ENCODE measurements at places on chromosomes 1 and 21.

GRCh38 chr1:53763911-53764310 lies 24.9 kb upstream of the GLIS1 start:
- DNase-seq = no peak

- DNase-seq = no peak
Measured at GRCh38 chr1:3155056-3155925, 86.3 kb downstream of the PRDM16 start.

DNA sequence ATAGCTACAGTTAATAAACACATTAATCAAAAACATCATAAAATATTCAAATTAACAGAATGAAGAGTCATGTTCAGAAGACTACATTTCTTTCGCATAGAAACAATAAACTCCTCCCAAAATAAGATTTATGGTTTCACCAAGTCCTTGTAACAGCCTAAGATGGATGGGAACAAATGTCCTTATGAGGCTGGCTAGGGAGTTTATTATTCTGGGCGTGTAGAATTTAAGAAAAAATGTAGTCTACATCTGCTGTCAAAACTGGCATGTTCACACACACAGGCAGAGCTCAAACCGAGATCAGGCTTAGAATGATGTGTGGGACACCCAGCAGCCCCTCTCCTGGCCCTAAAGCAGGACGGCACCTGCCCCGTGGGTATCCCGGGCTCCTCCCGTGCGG lies 101.1 kb downstream of the NPHP4 start:
- no peak for DNase-seq

GRCh38 chr1:43446881-43447835 lies 6.6 kb downstream of the HYI start:
- no peak for DNase-seq

GRCh38 chr1:186708694-186709097 lies 28.5 kb upstream of the PTGS2 start:
- no peak for DNase-seq

DNA sequence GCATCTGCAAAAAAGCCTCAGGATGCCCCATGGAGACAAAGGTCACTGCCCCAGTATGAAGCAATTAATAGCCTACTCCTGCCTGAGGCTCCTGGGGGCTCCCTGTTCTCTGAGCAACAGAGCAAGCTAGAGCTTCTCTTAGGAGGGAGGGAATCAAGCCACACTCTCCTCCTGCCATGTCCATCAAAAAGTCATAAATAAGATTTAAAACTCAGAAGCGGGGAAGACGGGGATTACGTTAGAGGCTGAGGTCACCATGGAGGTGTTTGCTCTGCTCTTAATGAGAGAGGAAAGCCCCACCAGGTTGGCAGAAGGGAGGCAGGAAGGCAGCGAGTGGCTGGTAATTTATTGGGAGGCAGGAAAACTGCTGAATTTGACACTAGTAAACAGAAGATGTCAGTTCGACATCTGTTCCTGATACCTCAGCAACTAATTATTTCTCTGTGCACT lies 98.4 kb upstream of the TNR start:
- no peak for DNase-seq

Measured in HAP-1 (cell line).